ENCODE measurements at places on chromosomes 1 and 21.

- no peak for DNase-seq
These were observed 3.0 kb downstream of the KIRREL1 start for GRCh38 chr1:157996433-157996832.

GRCh38 chr1:1063945-1064831, 9.9 kb downstream of the RNF223 start:
- peak; percentile 12 for DNase-seq

DNA sequence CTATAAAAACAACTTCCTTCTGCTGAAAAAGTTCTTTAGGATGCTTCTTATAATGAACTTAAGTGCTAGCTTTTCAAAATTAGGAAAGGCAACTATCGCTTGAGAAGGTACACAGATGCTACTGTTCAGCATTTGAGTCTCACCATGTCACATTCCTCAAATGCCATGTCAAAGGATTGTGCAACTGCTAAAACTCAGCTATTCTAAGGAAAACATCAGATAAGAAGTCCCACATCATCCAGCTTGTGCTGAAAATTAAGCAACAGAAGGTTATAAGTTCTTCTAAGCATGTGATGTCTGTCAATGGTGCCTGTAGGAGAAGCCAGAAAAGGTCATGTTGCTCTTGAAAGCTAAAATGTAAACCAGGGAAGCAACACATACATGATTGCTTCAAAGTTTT, 36.5 kb downstream of the MCOLN2 start:
- no peak for DNase-seq

DNA sequence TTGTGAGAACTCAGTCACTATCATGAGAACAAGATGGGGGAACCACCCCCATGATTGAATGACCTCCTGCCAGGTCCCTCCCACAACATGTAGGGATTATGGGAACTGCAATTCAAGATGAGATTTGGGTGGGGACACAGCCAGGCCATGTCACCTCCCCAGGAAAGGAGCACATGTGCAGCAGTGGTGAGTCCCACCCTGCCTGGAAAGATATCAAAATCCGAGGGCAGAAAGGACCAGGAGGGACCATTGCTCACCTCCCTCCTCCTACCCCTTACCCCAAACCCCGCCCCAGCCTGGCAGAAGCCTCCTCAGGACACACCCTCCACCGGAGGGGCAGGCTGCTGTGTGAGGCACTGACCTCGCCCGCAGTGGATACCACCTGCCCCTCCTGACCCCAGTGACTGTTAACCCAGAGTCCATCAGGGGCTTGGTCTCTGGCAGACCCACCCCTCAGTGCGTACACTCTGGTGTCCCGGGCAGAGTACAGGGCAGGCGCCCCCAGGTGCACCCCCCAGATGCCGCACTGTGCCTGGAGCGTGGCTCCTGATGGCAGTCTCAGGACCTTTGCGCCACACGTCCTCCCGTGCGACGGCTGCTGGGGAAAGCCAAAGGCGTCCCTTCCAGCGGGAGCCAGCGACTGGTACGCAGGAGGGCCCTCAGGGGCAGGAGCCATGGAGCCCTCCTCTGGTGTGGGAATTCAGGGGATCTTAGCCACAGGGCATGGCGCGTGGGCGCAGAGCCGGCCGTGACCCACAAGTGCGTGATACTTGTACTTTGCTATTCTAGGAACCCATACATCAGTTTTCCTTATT, 20.9 kb downstream of the PDXK start:
- no peak for DNase-seq

DNA sequence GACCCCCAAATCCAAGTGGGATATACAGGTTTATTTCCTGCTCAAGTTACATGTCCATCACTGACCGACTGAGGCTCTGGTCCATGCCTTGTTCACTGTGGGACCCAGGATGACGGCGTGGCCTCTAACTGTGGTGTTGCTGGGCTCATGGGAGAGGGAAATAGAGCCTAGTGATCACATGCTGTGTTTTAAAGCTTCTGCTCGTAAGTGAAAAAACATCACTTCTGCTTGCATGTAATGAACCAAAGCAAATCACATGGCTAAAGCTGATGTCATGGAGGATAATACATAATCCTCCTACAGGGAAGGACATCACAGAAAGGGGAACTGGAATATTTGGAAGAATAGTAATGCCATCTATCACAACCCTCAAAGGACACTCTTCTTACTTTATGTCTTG, 107.6 kb downstream of the FASLG start:
- DNase-seq: no peak

Data from hypothalamus (tissue), 51 donors.